ENCODE measurements at places on chromosomes 2 and 18. TPM values are rescaled to one million over a fixed set of nuclear protein-coding genes. Genes with fewer than 3 reads are reported as not detected.

GRCh38 chr18:49999128-49999527, 185.8 kb upstream of the ACAA2 start:
- DNase-seq, result no peak

- no peak for DNase-seq
Measured at GRCh38 chr2:98588880-98589431, 19.4 kb downstream of the COA5 start.

DNA sequence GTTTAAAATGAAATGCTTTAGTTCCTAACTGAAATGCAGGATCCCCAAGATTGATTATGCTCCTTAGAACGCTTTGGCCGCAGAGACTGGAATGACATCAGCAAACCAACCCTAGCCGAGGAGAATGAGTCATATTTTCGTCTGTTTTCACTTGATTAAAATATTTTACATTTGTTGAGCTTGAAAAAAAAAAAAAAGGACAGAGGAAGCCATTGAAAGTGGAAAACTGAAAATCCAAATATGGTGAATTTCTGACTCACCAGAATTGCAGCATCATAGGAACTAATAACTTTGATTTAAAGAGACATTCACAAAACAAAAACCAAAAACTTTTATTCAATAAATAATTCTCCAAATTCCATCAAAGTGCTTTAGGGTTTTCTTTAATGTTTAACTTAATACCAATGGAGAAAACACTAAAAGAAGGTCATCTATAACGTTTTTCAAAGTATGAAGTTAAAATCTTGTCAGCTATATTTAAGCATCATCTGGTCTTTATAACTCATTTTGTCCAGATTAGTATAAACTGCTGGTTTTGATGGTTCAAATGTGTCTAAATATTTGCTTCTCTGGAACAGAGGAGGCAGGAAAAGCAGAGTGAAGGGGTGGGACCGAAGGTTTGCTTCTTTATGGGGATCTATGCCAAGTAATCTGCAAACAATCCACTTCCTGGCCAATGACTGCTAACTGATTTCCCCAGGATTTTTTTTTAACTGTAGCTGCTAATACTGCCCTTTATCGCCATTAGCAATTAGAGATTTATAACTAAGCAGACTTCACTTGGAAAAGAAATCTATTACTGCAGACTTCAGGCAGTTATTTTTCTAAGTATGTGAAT, 30.9 kb upstream of the COL5A2 start:
- no peak for DNase-seq

GRCh38 chr2:118922254-118922653, 19.7 kb upstream of the MARCO start:
- DNase-seq, result no peak

DNA sequence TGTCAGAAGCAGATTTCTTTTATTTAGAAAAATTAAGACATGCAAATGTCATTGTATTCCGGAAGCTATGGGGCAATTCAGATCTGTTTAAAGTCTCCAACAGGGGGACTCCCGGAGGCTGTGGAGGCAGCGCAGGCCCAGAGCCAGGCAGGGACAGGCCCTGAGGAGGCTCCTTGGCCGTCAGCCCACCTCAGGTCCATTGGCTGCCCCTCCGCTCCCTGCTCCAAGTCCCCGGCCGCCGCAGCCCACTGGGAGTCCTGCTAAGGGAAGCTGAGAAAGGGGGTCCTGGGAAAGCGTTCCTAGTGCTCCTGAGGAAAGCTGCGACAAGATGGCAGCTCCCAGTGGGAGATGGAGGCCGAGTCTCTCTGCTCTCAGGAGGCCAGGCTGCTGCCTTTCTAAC, 20.0 kb upstream of the LYPD6 start:
- no peak for DNase-seq

- DNase-seq, result no peak
Measured at GRCh38 chr2:212667751-212668316, 129.2 kb upstream of the ERBB4 start.

DNA sequence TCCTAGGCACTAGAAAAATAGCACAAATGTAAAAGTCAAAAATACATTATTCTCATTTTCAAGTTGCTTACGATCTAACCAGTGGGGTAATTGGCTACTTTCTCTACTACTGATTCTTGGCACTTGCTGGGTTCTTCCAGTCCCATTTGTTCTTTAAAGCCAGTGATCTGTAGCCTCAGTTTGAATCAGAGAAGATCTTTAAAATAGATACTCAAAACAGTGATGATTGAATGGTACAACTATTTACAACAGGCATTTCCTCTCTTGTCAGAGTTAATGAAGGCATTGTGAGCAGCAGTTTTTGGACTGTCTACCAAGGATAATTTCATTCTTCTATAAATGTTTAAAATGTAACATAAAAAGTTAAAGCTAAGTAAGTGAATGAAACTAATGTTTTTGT, 128.3 kb upstream of the FSIP2 start:
- DNase-seq, result no peak

- no peak for DNase-seq
Measured at GRCh38 chr18:22446325-22446724, 28.6 kb upstream of the CTAGE1 start.

- no peak for DNase-seq
Measured at GRCh38 chr18:179499-179898, 21.1 kb downstream of the USP14 start.

DNA sequence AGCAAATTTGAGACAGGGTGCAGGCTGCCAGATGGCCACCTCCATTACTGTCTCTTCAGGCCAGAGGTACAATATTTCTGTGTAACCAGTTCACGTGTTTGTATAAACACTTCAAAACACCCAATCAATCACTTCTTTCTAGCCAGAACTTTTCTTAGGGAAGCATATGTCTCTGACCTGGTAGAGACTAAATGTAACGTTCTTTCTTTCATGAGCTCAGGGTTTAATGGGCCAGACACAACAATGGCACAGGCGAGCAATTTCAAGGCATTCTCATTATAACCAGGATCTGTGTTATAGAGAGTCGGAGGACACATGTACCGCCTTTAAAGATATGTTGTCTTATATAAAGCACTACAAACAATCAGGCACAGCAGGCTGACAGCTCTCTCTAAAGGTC, 1846.4 kb upstream of the PIK3C3 start:
- DNase-seq, result no peak

DNA sequence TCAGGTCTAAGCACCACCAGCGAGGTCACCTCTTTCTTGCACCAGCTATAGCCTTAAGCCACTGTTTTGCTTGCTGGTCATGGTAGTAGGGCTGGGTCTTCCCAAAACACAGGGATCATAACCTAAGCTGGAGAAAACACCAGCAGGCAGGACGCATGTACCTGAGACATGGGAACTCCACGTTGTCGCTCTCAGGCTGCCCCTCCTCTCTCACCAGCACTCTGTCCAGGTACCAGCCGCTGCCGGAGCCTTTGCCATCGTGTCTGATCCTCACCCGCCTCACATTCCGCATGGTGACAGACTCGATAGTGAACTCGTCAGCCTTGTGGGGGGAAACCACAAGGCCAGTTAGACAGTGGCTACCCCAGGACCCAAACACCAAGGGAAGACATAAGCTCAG, 79.5 kb downstream of the LOXHD1 start:
- DNase-seq, result no peak

DNA sequence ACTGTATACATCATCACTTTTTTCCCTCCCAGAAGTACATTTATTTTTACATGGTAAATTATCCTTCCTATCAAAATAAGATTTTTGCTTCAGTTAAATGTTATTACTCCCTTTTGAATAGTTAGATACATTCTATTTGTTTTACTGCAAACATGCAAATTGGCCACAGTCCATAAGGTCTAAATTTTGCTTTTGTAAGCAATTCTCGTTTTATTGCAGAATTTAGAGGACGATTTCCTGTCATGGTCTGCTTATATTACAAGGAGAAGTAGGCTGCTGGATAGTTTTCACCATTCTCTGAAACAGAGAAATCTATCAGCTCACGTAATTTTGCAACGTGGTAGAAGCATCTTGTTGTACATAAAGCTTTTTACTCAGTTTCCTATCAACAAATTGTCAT, 1632.5 kb downstream of the LRP1B start:
- DNase-seq, result no peak

- DNase-seq, result no peak
Measured at GRCh38 chr2:39408351-39409136, 28.5 kb downstream of the MAP4K3 start.

DNA sequence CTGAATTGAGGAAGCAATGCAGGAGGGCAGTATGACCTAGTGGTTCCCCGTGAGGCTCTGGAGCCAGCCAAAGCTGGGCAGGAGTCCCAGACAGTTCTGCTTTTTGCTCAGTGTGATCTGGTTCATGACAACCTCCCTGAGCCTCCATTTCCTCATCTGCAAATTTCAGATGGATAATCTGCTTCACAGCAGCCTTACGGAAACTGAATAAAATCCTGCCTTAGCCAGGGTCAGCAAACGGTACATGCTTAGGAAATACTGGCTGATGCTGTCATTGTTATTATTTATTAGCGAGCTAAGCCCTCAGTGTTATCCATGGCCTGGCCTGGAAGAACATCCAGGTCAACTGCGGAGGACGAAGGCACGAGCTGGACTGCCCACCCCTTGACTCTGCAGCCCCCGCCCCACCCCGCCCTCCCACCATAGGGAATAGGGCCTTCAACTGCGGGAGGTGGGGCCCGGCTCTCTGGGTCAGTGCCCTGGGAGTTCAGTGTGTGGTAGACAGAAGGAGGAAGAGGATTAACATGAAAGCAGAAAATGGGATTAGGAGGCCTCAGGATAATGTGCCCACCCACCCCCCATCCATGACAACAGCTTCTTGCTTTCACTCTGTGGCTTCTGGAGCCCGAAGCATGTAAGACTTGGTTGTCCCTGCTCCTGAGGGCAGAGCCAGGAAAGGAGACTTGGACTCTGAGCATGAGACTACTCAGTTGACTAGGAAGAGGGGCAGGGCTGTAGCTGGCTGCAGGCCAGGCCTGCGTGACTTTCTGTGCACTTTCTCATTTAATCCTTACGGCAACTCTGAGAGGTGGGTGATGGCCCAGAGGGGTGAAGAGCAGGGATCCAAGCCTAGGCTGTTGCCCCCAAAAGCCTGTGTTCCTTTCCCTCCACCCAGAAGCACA, 13.1 kb downstream of the PKDCC start:
- no peak for DNase-seq

DNA sequence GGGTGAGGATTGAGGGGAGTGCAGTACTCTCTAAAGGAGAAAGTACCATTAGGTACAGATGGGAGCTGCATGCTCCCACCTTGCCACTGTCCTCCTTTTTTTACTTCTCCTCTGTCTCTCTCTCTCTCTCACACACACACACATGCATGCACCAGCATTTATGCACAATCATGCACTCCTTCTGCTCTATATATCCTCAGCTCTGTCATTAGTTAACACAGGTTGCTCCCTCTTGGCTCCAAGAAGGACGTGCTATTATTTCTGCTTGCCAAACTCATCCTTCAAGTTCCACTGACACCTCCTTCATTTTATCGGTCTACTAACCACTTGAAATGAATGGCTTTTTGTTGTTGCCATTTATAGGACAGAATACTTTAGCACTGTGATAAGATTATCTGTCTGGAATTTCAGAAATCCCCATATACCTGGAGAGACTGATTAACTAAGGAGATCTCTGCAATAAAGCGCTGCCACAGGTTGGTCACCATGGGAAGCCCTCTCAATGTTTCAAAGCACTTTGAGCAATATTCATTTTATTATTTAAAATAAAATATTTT, 178.5 kb upstream of the TRIB2 start:
- no peak for DNase-seq

DNA sequence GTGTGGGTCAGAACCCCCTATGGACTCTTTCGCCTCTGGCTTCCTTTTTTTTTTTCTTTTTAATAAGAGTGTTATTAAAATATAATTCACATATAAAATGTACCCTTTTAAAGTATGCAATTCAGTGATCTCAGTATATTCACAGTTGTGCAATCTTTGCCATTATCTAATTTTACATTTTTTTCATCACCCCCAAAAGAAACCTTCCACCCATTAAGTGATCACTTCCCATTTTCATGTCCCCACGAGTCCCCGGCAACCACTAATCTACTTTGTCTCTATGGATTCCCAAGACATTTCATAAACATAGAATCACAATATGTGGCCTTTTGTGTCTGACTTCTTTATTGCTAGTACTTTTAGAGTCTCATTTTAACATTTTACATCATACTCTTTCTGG, 38.7 kb upstream of the ANXA4 start:
- DNase-seq, result no peak

GRCh38 chr2:229475778-229476177, 204.7 kb upstream of the PID1 start:
- DNase-seq, result no peak

- no peak for DNase-seq
Measured at GRCh38 chr2:105179469-105180372, 61.8 kb upstream of the GPR45 start.

GRCh38 chr18:51153659-51154371, 43.7 kb downstream of the MEX3C start:
- no peak for DNase-seq

DNA sequence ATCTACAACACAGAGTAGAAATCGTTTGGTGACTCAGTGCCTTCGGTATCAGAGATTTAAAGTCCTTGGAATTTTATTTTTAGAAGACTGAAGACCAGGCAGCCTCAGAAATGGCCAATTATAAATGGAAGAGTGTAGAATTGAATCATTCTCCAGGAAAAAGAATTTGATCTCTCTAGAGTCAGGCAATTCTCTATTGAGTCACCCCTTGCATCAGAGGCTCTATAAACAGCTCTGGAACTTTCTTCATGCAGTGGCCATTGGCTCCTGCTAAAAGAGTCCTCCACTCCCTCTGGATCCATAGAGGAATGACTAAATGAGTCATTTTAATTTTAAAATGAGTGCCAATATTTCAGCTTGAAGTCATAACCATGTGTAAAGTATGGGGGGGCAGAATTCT, 816.2 kb downstream of the TDRD15 start:
- DNase-seq, result no peak

DNA sequence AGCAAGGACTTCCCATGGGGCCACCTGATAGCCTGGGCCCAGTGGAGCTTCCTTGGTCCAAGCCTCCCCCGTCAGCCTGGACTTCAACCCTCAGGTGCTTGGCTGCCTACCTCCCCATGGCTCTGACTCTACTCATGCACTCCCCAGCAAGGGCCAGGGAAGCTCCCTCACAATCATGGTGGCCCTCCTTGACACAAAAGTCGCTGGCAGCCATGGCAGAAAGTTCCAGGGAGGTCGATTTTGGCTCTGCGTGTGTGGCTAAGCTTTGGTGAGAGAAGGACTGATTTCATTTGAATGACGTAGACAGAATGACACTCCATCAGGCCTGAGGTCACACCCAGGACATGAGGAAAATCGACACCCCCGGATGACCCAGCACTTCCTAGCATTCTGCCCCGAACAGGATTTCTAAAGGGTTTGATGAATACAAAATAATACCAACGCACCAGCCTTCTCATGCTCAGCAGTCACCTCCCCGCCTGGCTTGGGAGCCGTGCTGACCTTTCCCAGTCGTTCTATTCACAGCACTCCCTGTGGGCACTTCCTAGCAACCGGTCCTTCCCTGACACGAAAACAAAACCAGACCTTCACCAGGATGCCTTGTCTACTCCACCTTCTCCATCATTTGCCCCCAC, 52.7 kb downstream of the LBH start:
- DNase-seq, result no peak

The OSBPL1A gene
- total RNA-seq, result 30.9 TPM

The UGT1A7 gene
- 28.1 TPM for total RNA-seq

The KIF3C gene
- total RNA-seq, result 1.8 TPM

The VAMP5 gene
- total RNA-seq, result 45.6 TPM

The ALK gene
- 0.19 TPM for total RNA-seq

The METAP1D gene
- total RNA-seq, result 5.5 TPM

The CCDC141 gene
- total RNA-seq, result 0.34 TPM

The TMEM17 gene
- 2.9 TPM for total RNA-seq

The SLC4A5 gene
- total RNA-seq, result 2.3 TPM

The LOXHD1 gene
- total RNA-seq, result not detected

The DSG1 gene
- total RNA-seq, result 10.5 TPM

The CNOT9 gene
- total RNA-seq, result 37.4 TPM

The DAPL1 gene
- total RNA-seq, result 79.3 TPM

The GALNT5 gene
- 11.2 TPM for total RNA-seq

The LHCGR gene
- not detected for total RNA-seq

The REG1B gene
- not detected for total RNA-seq

The OXER1 gene
- total RNA-seq, result 0.18 TPM

All from esophagus squamous epithelium (tissue), 5 donors.